ENCODE measurements at places on chromosomes 12 and 14. TPM values are rescaled to one million over a fixed set of nuclear protein-coding genes. Genes with fewer than 3 reads are reported as not detected.

The SLCO1A2 gene
- polyA plus RNA-seq = not detected

The NUBPL gene
- 2.9 TPM for polyA plus RNA-seq

The LHX5 gene
- 0.10 TPM for polyA plus RNA-seq

The HNF1A gene
- polyA plus RNA-seq = not detected
